ENCODE measurements at places on chromosomes 4 and X.

DNA sequence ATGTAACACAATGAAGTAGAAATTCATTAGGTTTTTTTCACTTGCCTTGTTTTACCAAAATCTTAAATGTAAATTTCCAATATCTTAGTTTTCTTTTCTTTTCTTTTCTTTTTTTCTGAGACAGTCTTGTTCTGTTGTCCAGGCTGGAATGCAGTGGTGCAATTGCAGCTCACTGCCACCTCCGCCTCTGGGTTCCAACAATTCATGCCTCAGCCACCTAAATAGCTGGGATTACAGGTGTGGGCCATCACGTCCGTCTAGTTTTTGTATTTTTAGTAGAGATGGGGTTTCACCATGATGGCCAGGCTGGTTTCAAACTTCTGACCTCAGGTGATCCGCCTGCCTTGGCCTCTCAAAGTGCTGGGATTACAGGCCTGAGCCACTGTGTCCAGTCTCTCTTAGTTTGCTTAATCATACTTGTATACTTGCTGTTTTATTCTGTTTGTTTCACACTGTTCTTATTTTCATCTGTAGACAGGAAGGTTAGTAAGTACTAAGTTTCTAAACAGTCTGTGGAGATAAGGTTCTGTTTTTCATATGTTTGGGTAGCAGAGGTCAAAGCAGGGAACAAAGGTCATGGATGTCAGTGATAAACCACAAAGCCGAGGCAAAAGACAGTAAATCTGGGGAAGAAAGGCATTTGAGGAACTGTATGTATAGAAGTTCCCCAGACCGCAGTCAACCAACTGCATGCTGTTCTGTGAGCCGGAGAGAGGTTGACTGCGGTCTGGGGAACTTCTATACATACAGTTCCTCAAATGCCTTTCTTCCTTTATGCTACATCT is 129.1 kb downstream of the CBR4 start:
- DNase-seq, result no peak

GRCh38 chr4:128461291-128462102 is 173.9 kb upstream of the PGRMC2 start:
- no peak for DNase-seq

DNA sequence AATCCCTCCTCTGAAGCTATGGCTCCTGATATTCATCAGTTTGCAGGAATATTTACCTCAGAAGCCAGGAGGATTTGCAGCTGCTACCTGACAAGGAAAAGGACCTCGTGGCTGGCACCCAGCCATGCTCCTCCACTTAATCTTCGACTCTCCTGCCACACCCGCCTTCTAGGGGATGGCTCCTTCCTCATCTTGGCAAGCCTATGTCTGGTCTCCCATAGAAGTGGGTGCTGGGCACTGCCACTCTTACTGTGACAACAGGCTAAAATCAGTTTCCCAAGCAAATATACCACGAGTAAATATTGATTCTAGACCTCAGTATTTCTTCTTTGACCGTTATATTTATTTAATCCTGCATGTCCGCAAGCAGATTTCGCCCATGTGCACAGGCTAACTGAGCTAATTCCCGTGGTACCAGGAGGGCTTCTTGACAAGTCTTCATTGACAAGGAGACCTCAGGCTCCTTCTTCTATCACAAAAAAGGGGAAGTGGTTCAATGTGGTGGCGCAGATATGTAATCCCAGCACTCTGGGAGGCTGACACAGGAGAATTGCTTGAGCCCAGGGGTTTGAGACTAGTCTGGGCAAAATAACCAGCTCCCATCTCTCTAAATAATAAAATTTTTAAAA is 52.6 kb upstream of the DCTD start:
- no peak for DNase-seq

GRCh38 chr4:91113130-91113706 is 986.0 kb downstream of the CCSER1 start:
- DNase-seq, result no peak

GRCh38 chr4:168883513-168883912 is 126.5 kb downstream of the CBR4 start:
- no peak for DNase-seq

DNA sequence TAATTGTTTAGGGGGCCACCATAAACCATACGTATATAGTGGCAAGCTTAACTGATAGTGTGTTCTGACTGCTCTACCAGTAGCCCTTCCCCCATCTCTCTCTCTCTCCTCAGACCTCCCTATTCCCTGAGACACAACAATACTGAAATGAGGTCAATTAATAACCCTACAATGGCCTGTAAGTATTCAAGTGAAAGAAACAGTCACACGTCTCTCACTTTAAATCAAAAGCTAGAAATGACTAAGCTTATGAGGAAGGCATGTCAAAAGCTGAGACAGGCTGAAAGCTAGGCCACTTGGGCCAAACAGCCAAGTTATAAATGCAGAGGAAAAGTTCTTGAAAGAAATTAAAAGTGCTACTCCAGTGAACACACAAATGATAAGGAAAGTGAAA is 78.0 kb downstream of the PRDM5 start:
- DNase-seq, result no peak

DNA sequence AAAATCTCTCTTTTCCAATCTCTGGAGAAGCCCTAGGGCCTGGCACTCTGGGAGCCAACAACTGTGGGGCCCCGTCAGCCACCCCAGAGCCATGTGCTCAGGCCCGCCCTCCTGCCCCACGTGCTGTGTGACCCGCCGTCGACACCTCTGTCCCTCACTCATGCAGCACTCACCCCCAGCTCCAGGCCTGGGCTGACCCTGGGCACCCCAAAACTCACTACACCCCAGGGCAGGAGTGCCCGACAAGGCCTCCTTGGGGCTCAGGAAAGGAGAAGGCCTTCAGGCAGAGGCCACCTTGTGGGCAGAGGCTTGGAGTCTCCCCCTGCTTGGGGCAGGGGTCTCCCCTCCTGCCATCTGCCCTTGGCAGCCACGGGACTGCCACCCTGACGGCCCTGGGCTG is 5.7 kb downstream of the MYL5 start:
- no peak for DNase-seq

DNA sequence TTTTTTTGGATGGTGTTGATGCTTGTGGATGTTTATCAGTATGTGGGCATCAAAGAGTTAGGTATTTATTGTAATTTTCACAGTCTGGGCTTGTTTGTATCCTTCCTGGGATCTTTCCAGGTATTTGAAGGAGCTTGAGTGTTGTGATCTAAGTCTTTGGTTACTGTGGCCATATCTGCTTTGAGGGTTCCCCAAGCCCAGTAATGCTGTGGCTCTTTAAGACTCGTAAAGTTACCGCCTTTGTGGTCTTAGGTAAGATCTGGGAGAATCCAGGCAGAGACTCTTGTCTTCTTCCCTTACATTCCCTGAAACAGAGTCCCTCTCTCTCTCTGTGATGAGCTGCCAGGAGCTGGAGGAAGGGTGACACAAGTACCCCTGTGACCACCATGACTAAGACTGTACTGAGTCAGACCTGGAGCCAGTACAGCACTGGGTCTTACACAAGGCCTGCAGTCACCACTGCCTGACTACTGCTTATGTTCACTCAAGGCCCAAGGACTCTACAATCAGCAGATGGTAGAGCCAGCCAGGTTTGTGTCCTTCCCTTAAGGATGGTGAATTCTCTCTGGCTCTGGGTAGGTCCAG is 62.2 kb downstream of the FMR1NB start:
- DNase-seq, result no peak

GRCh38 chrX:69089203-69089602 is 76.0 kb downstream of the PJA1 start:
- DNase-seq, result no peak

GRCh38 chr4:83947830-83948193 is 411.9 kb downstream of the GPAT3 start:
- DNase-seq, result no peak

- DNase-seq, result no peak
Measured at GRCh38 chr4:185573651-185574199, 38.4 kb upstream of the PDLIM3 start.

GRCh38 chrX:150522494-150522893 is 45.9 kb upstream of the MTM1 start:
- no peak for DNase-seq

DNA sequence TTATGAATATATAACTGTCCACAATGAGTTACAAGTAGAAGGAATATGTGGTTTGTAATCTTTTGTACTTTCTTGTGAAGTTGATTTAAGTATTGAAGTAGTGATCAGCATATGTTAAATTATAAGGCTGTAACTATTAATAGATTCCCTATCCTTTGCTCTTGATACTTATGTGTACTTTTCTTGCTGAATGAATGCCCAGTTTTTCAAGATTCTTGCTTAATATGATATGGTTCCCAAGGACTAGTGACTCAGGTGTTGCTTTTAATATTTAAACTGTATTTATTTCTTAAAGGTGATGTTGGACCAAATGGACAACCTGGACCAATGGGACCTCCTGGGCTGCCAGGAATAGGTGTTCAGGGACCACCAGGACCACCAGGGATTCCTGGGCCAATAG is 121.7 kb downstream of the IRS4 start:
- no peak for DNase-seq

DNA sequence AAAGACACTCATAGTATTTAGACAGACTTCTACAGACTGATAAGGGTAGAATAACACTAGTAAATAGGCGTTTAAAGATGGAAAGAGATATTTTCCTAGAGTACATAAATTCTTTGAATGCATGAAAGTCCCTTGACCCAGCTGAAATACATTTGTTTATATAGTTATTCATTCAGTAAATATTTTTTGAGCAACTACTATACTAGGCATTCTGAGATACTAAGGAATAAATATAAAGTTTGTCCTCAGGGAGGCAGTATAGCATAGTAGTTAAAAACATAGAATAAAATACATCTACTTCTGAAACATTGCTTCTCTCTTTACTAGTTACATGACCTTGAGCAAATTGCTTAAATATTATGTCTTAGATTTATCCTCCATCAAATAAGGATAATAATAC is 27.4 kb downstream of the HMGN5 start:
- DNase-seq, result no peak

DNA sequence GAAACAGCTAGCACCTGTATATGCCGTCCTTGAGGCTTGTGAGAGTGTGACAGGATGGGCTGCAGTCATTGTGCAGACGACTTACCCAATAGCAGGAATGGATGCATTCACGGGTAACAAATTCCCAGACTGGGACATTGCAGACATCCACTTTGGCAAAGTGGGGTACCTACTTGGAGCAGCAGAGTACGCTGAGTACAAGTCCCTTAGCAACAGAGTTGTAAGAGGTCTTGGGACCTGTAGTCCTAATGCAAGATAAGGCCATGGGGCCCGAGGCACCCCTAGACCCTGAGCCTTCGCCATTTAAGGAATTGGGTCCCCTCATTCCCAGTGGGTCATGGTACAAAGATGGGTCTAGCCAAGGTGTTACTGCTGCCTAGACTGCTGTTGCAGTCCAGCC is 55.4 kb upstream of the CCDC149 start:
- no peak for DNase-seq

GRCh38 chr4:185481401-185481800 is 9.9 kb upstream of the CCDC110 start:
- DNase-seq, result no peak

DNA sequence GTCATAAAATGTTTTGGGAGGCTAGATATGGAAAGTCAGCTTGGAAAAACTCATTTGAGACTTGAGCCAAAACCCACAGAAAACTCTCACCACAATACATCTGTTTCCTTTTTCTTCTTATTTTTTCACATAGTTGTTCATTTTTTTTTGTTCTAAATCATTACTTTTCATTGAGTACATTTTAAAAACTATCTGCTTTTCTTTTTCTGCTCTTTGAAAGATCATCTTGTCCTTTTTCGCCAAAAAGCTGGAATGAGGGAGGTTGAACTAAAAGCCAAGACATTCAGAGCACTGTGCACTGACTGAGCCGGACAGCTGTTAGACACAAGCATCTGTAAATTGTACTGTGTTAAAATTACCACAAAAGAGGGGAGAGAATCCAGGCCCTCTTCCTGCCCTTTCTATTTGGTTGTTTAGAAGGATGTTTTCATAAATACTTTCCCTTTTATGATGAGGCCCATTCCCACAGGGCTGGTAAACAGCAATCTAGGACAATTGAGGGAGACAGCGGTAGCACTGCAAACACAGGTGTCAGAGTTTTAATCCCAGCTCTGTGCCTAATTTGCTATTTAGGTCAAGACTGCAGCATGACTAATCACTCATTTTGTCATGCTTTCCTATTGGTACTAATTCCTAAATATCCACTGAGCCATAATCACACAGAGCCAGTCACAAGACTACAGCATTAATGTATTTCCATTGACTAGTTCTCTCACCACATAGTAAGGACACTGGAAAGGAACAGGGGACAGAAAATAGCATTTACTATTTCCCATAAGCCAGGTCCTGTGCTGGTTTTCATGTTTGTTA is 7.3 kb upstream of the RNF150 start:
- DNase-seq, result no peak

DNA sequence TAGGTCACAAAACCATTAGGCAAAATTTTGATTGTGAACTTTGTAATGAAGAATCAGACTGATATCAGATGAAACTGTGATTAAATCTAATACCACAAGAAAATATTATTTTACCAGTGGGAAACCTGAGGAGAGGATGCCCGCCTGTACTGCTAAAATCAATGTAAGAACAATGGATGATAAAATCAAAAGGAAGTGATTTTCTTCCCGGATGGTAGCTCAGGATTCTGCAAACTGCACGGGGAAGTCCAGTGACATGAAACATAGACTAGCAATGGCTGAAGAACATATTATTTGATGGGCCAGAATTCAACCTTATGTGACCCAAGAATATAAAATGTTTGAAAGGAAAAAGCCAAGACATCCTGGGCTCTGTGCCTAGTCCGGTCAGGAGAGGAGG is 974.9 kb downstream of the PCDH18 start:
- no peak for DNase-seq

- DNase-seq, result no peak
Measured at GRCh38 chr4:602559-602942, 22.8 kb upstream of the PDE6B start.

DNA sequence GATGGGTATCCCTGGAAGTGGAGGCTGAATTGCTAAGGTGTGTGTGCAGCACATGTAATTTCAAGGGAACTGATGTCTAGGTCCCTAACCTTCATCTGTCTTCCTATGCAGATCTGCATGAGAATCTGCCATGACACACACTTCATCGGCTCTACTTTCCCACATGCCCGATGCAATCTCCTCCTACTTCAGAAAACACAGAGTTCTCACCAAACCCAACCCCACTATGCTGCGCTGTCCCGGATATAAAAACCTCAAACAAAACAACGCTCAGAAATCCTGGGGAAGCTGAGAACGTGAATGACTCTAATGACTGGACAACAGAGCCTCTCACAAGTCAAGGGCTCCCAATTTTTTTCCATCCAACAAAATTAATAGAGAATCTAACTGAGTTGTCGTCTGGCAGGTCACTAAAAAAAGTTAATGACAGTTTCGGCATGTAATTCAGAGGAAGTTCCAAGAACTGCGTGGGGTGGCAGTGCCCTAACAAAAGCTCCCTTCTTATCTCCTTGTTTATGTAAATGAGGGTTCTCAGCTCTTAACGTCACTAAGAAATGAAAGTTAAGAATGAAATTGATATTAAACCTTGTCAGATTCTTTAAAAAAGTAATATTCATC is 39.0 kb downstream of the STX18 start:
- DNase-seq, result no peak

DNA sequence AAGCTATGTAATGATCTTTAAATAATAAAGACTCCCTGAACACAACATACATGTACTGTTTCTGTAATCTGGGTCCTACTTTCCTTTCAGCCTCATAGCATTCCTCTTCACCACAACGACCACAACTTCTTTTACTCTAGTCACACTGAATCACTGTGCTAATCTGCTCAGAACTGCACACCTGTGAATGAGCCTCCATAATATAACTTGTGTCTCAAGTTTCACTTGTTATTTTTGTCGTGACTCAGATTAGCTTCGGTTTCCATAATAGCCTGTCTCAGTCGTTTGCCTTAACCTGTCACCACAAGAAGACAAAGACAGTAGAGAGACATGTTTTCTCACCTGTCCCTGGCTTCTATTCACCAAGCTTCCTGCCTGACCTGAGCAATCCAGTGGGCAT is 61.8 kb downstream of the MAGED1 start:
- DNase-seq, result no peak
